Stimulated activated CD4-positive, alpha-beta T cell treated with anti-CD3 and anti-CD28 coated beads, Interleukin-2, amount 100 ng/mL, for 24 hours (primary cell): ENCODE measurements at places on chromosomes 3 and 15.

- no peak for DNase-seq
Measured at GRCh38 chr15:34709866-34710265, 44.9 kb downstream of the GJD2 start.

DNA sequence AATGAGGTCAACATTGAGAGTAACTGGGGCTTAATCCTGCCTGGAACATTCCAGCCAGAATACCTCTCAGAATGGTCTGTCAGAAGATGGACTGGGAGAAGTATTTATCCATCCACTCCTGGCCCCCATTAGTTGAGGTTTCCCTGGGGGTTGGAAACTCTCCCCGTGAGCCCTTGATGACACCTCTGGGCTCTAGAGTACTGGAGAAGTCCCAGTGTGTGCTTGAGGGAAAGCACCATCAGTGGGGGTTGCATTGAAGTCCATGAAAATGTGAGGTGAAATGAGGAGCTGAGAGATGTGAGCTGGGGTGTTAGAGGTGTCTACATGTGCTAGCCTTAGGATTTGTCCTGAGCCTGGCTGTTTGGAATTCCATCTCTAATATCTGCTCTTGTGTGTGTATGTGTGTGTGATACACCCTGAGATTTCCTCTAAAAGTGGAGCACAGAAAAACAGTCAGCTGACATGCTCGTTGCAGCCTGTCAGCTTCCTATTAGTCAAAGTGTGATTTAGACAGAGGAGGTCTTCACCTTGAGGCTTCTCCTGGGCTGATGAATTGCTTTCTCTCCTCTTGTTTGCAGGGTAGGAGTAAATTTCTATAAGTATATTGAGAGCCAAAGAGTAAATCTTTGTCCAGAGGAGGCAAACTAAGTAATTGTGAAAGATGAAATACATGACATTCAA, 67.6 kb downstream of the NR1D2 start:
- no peak for DNase-seq

- DNase-seq, result no peak
Measured at GRCh38 chr3:17481116-17481515, 261.3 kb downstream of the TBC1D5 start.

GRCh38 chr15:35471024-35471423, 74.9 kb downstream of the DPH6 start:
- DNase-seq, result no peak

- no peak for DNase-seq
Measured at GRCh38 chr3:115081444-115081843, 65.6 kb downstream of the ZBTB20 start.

DNA sequence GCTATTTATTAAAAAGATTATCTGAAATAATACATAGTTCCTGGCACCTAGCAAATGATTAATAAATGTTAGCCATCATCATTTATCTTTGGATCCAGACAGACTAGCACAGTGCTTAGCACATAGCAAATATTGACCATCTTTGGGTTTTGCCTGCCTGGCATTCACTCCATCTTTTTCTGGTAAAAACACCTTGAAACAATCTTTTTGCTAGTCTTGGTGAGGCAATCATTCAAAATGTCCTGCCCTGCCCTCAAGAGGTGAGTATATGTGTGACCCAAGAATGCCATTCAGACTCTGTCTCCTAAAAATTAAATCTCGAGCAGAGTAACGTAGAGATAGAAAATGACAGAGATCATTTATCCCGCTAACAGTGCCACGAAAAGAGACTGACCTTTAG, 78.3 kb upstream of the ZNF280D start:
- DNase-seq, result no peak

- no peak for DNase-seq
Measured at GRCh38 chr3:70824078-70824477, 511.6 kb upstream of the MDFIC2 start.

- DNase-seq, result no peak
Measured at GRCh38 chr3:100209948-100210771, 50.6 kb upstream of the TBC1D23 start.
